Gastrocnemius medialis (tissue), 4 donors: ENCODE measurements at places on chromosomes 2 and 18.
A peak's percentile ranks its signal among the peaks of the same experiment; 100 is the strongest.

DNA sequence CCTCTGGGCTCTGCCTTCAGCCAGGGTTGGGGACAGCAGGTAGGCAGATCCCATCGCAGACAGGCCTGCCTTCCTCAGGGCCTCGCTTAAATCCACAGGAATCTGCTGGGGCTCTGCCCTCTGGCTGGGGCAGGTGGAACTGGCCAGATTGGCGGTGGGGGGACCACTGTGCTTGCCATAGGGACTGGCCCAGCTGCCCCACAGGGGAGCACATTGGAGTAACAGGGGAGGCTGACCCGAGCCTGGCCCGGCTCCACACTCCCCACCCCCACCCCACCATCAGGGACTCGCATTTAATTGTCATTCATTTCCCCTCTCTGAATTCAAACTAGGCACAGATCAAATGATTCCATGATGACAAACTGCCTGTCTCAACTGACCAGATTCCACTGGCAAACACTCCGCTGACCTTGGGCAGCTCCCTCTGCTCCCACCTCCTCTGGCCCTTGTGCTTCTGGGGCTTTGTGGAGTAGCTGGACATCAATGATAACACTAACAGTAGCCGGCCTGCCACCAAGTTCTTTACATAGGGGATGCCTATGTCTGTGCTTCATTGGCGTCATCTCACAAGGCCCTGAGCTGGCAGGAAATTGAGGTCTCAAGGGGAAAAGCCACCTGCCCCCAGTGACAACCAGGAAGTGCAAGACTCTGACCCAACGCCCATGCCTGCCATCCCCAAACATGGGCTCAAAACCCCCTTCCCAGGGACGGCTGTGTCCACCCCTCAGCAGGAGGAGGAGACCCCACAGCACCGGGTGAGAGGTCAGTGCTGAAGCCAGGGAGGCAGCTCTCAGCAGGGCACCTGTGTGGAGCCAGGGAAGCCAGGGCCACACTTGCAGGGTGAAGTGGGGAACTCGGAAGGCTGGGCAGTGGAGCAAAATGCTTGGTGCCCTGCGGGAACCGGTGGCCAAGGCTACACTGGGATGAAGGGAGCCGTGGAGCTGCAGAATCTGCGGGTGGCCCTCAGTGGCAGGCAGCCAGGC, 2.1 kb upstream of the B3GNT7 start:
- DNase-seq, result no peak

GRCh38 chr18:42583283-42583731, 532.2 kb downstream of the RIT2 start:
- no peak for DNase-seq

GRCh38 chr2:183227176-183227575, 102.9 kb downstream of the NUP35 start:
- DNase-seq, result no peak

DNA sequence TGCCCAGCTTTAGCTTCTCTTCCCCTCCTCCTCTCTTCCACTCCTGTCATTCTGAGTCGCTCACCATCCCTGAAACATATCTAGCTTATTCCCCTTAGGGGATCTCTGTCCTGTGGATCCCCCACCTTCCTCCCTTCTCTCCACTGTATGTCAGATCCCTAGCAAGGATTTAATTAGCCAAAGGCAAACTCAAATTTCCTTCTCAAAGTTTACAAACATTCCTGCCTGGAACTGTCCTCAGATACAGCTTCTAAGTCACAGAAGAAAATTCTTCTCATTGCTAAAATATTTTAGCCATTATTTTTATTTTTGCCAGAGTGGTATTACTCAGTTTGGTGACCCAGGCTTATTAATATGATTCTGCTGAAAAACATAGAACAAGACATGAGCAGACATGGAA, 315.3 kb downstream of the CYP26B1 start:
- DNase-seq, result no peak

- DNase-seq, result no peak
Measured at GRCh38 chr2:588074-588645, 89.0 kb downstream of the TMEM18 start.

DNA sequence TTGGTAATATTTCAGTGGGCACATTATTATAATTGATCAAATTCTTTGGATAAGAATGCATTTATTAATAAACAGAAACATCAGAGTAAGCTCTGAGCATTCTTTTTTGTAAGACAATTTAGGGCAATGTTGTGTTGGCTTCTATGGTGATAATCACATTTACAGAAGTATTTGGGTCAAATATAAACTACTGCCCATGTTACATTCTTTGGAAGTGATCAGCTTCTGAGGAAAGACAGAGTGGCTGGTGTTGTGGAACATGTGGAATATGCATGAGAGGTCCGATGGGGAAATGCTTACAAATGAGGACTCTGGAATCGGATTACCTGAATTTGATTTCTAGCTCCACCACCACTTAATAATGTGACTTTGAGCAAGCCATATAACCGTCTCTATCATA, 19.4 kb downstream of the SERPINB13 start:
- DNase-seq, result no peak

DNA sequence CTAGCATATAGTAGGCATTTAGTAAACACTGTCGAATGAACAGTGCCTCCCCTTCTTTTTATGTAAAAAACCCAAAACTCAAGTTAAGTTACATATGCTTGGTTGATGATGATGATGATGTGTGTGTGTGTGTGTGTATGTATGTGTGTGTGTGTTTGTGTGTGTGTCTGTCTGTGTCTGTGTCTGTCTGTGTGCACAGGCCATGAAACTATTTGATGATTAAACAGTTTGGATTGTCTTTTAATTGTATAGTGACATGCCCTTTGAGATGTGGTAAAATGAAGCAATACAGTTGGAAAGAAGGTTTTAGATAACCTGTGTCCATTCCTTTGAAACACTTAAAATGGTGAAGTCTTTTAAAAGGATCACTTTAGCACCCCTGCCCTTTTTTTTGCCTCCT, 105.6 kb downstream of the MAP4K4 start:
- no peak for DNase-seq

- DNase-seq, result no peak
Measured at GRCh38 chr18:68564961-68565360, 149.9 kb downstream of the TMX3 start.

- DNase-seq, result no peak
Measured at GRCh38 chr2:15692551-15693377, 101.1 kb downstream of the DDX1 start.

- DNase-seq, result no peak
Measured at GRCh38 chr18:10128921-10129501, 215.2 kb downstream of the VAPA start.

DNA sequence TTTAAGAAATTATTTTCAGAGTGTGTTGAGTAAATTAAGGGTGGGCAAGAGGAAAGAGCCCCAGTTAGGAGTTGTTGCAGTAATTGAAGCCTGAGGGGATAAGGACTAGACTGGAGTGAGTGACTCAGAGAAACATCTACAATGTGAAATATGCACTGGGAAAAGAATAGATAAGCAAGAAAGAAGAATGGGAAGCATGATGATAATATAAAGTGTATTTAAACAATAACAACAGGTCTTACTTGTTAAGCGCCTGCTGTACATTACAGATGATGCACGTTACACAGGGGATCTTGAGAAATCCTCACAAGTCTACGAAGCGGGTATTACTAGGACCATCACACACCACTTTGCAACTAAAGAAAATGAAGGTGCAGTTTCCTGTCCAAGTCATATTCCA, 73.6 kb upstream of the STK17B start:
- no peak for DNase-seq

- DNase-seq, result no peak
Measured at GRCh38 chr2:145685383-145686050, 1165.6 kb upstream of the ZEB2 start.

- no peak for DNase-seq
Measured at GRCh38 chr2:199764273-199764800, 86.7 kb downstream of the FTCDNL1 start.

DNA sequence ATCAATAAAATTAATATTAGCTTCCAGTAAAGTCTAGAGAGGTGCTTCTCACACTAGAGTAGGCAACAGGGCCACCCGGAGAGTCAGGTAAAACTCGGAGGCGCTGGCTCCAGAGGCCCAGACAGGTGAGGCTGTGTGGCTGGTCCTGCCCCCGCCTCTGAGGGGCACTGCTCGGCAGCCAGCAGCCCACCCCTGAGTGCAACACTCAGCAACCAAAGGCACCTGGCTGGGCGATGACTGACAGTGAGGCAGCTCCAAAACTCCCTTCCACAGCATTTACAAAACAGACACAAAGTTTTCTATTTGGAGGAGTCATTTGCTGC, 138.8 kb upstream of the ID2 start:
- no peak for DNase-seq

- no peak for DNase-seq
Measured at GRCh38 chr2:232438951-232439757, 16.8 kb upstream of the ALPI start.

GRCh38 chr2:191178806-191179514, 28.2 kb upstream of the STAT4 start:
- DNase-seq, result peak; percentile 57

DNA sequence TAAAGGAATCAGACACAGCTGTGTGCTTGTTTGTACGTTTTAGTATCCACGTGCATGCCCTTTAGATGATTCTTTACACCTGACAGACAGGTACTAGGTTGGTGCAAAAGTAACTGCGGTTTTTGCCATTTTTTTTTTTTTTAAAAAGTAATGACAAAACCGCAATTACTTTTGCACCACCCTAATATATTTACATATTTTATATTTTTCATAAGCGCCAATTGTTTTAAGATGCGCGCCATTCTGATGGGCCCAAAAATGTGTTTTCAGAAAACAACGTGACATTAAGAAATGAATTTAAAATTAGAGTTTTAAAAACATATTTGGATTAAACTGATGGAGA, 972 bp upstream of the COBLL1 start:
- no peak for DNase-seq

- DNase-seq, result no peak
Measured at GRCh38 chr2:240622060-240622411, 3.2 kb upstream of the GPR35 start.

DNA sequence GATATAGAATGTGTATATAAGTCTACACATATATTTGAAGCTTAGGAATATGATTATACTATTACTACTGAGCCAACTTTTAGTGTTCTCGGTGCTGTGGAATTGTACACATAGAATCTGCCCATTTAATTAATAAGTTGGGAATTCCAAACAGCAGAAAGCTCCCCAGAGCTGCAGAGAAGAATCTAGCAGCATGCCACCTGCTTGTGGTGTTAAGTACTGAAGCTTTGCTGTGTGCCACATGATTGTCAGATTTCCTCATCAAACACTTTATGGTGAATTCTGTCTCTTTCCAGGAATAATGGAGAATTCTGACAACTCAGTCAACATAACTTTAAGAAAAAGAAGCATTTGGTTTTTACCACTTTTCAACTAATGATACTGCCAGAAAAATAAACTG, 117.8 kb downstream of the WDSUB1 start:
- DNase-seq, result no peak

- peak; percentile 37 for DNase-seq
Measured at GRCh38 chr2:88690591-88691338, 708 bp upstream of the RPIA start.

GRCh38 chr2:75560022-75560767, 544 bp downstream of the EVA1A start:
- no peak for DNase-seq

DNA sequence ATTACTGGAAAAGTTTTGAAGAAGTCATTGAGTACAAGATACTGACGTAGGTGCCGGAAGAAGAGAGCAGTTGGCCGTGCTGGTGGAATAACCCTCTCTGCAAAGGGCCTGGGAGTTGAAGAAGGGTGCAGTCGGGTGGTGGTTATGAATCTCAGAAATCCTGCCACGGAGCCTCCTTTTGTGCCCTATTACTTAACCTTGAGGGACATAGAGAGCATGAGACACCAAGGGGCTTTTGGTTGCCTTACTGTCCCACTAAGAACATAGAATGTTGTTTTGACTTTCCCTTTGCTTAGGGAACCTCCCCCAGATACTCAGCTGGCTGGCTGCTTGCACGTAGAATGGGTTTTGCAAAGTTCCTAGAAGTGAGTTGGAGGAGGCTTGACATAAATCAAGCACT, 1.3 kb upstream of the CD28 start:
- DNase-seq, result no peak

DNA sequence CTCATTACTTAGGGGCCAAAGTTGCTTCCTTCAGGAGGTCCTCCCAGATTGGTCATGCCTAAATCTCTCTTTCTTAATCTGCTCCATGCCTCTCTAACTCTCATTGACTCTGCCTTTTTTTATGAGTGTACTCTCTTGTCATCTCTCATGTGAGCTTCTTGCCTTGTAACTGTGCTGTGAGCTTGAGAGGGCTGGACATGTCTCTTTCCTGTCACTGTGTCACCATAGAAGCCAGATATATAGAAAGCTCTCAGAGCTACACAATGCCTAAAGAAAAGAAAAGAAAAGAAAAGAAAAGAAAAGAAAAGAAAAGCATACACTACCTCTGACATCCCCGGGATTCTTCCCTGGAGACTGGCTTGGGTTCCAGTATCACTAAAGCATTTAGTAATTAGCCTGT, 161.5 kb upstream of the SKOR2 start:
- no peak for DNase-seq

- DNase-seq, result no peak
Measured at GRCh38 chr18:50311650-50312049, 24.2 kb upstream of the CXXC1 start.

DNA sequence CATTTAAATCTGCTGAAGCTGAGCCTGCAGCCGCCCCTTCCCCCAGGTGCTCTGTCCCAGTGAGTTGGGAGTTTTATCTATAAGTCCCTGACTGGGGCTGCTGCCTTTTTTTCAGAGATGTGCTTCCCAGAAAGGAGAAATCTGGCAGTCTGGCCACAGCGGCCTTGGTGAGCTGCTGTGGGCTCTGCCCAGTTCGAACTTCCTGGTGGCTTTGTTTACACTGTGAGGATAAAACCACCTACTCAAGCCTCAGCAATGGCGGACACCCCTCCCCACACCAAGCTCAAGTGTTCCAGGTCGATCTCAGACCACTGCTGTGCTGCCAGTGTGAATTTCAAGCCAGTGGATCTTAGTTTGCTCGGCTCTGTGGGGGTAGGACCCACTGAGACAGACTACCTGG, 97.3 kb downstream of the ACAA2 start:
- DNase-seq, result no peak

- no peak for DNase-seq
Measured at GRCh38 chr2:138503087-138503442, 1.5 kb downstream of the SPOPL start.

DNA sequence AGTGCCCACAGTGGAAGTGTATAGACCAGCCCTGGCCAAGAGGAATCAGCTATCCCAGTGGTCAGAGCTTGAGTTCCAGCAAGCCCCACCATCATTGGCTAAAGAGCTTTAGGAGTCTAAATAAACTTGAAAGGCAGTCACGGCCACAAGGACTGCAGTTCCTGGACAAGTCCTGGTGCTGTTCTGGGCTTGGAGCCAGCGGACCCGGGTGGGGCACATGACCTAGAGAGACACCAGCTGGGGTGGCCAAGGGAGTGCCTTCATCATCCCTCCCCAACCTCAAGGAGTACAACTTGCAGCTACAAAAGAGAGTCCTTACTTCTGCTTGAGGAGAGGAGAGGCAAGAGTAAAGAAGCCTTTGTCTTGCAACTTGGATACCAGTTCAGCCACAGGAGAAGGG, 439.8 kb upstream of the TMEFF2 start:
- no peak for DNase-seq

DNA sequence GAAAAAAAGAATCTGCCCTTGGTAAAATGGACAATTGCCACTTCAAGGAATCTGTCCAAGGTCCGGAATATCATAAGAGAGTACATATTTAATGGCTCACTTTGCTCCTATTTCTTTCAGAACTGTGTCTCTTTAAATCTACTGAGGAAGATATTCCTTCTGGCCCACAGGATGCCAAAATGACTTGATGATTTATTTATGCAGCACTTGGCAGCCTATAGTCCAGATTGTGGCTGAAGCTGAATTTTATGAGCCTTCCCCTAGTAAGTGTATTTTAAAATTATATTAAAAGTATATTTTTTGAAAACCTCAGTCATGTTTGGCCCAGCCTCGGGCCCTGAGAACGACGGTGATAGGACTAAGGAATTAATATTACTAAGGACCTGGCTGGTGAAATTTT, 465.1 kb upstream of the HNRNPA3 start:
- no peak for DNase-seq
